ENCODE measurements at places on chromosomes 12 and 14.
A peak's percentile ranks its signal among the peaks of the same experiment; 100 is the strongest.

GRCh38 chr12:53219956-53220693 is 11.9 kb downstream of the RARG start:
- DNase-seq = no peak

- DNase-seq = no peak
Measured at GRCh38 chr12:74903522-74903921, 306.1 kb downstream of the KCNC2 start.

DNA sequence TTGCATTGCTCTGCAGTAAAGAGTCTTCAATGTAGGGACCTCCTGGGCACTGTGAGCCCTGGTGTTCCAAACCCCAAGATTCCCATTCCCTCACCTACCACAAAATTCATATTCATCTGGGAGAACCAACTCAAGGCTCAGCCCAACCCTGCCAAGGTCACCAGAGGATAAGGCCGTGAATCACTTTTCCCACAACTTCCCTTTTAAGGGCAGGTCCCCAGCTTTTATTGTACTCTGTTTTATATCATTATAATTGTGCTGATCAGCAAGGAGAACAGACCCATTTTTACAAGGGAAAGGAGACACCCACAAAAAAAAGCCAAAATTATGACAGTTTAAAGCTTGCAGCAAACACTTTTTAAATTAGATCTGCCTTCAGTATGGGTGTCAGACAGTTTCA is 363.0 kb upstream of the FKBP4 start:
- DNase-seq = no peak

GRCh38 chr12:104684884-104685283 is 228.1 kb downstream of the CHST11 start:
- no peak for DNase-seq

- DNase-seq = no peak
Measured at GRCh38 chr12:32893458-32893857, 3.1 kb downstream of the PKP2 start.

DNA sequence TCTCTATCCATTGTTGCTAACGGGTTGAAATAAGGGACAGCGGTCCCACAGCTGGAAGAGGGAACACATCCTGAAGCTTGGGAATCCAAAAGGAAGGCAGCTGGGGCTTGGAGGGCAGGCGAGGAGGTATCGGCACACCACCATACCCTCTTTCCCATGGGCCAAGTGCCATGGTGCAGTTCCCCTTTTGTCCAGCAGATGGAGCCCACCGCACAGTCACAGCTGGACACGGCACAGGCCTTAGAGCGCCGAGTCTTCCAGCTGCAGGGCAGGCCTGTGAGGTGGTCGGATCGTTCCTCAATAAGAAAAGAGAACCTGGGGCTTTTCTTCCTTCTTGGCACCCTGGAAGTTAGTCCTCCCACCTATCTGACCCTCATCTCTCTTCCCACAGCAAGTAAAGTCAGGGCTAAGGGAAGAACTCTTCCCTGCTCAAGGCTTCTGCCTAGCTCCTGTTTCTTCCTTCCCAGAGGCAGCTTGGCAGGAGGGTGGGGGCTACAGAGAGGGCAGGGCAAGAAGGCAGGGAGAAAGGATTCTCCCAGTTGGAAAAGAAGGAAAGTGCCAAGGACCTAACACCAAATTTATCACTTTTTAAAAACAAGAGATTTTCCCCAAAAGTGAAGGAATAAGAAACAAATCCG is 8.6 kb downstream of the PPP1R1A start:
- peak; percentile 55 for DNase-seq

DNA sequence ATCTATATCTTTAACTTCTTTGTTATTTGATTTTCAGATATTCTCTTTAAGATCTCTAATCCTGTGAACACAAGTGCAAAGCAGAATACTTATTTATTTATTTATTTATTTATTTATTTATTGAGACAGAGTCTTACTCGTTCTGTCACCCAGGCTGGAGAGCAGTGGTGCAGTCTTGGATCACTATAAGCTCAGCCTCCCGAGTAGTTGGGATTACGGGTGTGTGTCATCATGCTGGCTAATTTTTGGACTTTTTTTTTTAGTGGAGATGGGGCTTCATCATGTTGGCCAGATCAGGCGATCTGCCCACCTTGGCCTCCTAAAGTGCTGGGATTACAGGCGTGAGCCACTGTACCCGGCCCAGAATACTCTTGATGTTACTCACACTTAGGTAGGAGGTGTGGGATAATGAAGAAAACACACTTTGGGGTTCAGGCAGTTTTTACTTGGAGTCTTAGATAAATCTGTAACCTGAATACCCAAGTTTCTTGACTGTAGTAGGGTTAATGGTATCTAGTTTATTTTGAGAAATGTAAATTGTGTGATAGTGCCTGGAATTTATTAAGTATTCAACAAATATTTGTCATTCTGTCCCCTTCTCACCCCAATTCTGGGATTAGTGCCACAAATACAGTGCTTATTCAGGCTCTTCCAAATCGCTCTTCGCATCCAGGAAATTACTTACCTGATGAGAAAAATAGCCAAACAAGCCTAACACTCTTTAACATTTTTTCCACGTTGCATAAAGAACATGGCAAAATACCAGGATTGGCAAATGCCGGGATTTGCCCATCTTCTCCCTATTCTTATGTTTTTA is 33.0 kb downstream of the METAP2 start:
- no peak for DNase-seq

GRCh38 chr12:51390891-51391282 is 319 bp downstream of the GALNT6 start:
- no peak for DNase-seq

DNA sequence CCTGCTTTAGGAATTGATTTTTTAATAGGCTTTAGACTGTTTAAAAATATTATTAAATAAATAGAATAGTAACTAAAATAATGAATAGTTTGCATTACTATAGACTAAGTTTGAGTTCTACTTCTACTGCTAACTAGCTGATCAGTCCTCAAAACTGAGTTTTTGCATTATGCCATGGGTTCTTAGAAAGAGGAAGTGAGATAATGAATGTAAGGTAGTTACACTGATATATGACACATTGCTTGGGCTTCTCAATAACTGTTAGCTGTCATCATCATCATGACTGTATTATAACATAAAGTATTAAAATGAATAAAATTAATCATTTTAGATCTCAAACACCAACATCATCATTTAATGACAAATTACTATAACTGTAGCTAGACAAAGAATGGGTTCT is 949.7 kb downstream of the TRHDE start:
- DNase-seq = no peak

DNA sequence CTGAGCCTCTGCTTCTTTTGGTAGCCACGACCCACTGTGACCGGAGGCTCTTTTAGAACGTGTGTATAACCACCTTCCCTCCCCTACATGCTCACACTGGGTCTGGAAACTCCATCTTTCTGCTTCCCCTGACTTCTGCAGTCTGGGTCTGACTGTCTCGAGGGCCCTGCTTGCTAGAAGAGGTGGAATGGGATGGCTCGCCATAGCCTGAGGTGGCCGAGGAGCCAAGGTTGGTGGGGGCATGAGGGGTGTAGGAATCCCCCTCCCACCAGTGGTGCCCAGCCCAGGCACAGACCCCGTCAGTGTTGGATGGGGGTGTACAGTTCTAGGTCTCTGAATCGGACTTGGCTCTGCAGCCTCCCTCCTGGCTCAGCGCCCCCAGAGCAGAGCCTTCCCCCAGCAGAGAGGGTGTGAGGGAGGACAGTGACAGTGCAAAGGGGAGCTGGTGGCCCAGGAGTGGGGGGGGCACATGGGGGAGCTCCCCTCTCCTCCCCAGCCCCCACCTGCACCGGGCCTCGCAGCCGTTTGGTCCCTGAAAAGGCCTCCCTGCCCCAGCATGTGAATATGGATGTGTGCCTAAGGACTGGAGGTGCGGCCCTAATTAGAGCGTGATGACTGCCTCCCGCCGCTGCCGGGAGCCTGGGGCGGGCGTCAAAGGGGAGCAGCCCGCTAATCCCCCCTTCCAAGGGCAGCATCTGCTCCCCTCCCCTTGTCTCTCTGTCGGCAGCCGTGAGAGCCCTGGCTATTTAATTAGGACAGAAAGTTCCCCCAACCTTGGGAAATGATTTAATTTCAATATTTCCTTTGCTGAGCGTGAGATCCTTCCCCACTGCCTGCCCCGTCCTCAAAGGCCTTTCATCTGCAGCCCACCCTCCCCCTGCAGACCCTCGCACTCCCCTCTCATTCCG is 196.2 kb upstream of the C14orf180 start:
- no peak for DNase-seq

GRCh38 chr12:2054091-2055018 is 1.6 kb downstream of the CACNA1C start:
- DNase-seq = no peak

DNA sequence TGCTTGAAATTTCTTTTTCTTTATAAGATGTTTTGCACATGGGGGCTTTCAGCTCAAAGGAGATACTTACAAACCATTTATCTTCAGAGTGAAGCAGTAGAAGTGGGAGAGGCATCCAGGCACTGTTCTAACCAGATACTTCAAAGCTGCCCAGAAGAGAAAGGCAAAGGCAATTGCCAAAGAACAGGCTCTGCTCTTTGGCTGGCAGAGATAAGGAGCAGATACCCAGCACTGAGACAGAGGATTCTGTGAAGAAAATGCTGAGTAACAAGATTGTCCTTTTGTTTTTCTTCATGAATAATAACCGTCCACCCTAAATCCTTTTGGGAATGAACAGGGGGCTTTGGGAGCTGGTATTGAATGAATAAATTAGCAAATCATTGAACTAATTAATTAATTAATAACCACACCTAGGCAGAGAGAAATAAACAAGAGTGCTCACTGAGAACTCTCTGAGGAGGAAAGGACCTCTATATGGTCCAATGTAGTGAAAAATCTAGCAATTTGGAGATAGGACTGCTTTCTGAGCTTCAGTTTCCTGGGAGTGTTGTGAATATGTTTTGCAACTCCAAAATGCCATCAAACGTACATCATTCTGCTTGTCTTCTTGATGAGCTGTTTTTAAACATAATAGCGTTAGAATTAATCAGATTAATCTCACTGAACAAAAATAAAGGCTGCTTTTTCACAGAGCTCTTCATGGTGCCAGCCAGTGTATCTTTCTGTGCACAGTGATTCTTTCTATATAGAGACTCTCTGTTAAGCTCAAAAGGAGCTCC is 192.8 kb upstream of the AMIGO2 start:
- DNase-seq = no peak

- no peak for DNase-seq
Measured at GRCh38 chr14:93033084-93033982, 82.4 kb downstream of the ITPK1 start.

- no peak for DNase-seq
Measured at GRCh38 chr14:71737760-71738159, 194.5 kb upstream of the RGS6 start.

DNA sequence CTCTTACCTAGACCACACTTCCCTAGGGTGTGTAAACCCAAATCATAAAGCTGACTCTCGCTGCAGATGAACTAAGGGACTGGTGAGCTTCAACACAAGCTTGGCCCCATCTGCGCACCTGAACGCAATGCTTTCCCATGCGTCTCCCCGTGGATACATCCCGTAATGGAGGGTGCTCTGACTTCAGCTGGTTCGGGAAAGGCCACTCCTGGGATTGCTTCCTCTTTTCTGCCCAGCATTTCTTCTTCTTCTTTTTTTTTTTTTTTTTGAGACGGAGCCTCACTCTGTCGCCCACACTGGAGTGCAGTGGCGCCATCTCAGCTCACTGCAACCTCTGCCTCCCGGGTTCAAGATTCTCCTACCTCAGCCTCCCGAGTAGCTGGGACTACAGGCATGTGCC is 27.7 kb upstream of the ETFBKMT start:
- DNase-seq = no peak

DNA sequence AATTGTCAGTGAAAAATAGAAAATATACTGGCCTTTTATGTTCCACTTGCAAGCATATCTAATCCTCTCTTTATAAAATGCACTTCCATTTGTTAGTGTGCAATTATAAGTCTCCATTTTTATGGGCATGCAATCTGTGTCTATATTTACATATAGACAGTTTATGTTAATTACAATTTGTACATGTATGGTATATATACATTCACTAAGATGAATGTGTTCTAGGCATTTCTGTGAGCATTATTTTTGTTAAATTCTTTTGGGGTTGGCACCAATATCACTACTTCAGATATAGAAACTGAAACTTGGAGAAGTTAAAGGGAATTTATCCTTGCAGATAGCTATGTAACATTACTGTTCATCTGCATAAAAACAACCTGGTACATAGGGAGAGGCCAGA is 470.8 kb upstream of the LMO3 start:
- DNase-seq = no peak

DNA sequence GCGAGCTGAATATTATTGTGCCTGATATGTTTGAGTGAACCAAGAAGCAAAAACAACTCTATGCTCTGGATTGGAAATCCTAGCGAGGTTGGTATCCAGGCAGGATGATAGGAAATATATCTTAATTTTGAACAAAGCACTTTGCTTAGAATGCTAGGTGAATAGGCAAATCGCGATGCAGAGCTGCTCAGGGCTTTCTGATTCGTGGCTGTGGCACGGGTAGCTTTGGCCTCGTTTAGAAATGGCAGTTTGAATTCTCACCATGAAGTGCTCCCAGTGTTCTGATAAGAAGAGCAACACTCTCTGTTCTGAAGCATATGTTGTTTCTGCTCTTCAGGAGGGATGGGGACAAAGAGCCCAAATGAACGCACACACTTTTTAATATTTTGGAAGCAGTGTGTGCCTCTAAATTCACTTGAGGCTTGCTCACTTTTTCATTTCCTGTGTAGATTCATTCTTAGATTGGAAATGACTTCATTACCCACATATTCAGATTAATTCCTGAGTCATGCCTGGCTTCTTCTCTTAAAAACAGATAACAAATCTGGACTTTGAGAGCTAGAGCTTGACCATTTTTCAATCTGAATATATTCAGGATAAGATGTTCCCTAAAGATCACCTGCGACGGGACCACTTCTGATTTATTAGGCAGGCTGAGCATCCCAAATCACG is 200.9 kb downstream of the RPAP3 start:
- DNase-seq = no peak

DNA sequence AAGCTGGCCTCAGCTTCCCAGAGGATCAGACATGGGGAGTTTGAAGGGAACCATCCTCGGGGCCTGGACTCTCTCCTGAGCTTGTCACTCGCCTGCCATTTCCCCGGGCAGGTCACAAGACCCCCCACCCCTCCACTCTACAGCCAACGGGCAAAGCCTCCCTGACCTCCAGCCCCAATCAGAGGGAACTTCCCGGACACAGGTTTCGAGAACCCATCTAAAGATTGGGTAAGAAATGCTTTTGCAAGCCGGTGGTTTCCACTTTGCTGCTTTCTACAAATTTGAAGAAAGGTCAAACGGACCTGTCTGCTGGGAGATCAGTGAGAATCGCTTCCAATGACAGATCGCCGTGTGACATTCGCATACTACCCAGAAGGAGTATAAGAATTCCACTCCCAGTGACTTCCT is 89.6 kb downstream of the SCARB1 start:
- DNase-seq = no peak

- DNase-seq = no peak
Measured at GRCh38 chr12:22916815-22917214, 291.8 kb downstream of the ETNK1 start.

GRCh38 chr14:61632807-61633206 is 62.5 kb upstream of the HIF1A start:
- DNase-seq = no peak

- no peak for DNase-seq
Measured at GRCh38 chr14:34171431-34172172, 220.7 kb upstream of the EGLN3 start.

Data from stimulated activated CD8-positive, alpha-beta memory T cell treated with anti-CD3 and anti-CD28 coated beads, Interleukin-7, amount 100 ng/mL, for 4 hours (primary cell).